Activated naive CD4-positive, alpha-beta T cell treated with anti-CD3 and anti-CD28 coated beads for 36 hours (primary cell): ENCODE measurements at places on chromosomes 3 and 15.

DNA sequence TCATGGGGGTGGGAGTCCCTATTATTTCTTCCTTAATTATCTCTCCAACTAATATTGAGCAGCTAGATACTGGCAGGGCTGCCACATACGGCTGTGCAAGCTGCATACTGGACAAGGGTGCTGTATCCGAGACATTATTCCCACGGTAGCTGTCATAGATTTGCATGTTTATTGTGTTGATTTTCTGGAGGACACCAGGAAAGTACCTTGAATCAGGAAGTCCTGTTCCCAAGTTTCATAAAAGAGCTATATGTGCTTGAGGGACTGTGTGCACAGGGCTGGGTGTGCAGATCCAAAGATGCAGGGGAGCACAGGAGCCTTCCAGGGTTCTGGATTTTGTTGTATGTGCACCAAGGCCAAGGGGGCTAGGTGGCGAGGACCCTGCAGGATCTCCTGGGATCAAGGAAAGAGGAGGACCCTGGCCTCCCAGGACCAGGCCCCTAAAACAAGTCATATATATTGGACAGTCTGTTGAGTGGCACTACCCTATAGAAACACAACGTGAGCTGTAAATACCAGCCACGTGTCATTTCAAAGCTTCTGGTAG lies 119.2 kb upstream of the ALDH1A3 start:
- no peak for DNase-seq

GRCh38 chr15:91413142-91413541 lies 313.1 kb downstream of the SV2B start:
- DNase-seq: no peak

DNA sequence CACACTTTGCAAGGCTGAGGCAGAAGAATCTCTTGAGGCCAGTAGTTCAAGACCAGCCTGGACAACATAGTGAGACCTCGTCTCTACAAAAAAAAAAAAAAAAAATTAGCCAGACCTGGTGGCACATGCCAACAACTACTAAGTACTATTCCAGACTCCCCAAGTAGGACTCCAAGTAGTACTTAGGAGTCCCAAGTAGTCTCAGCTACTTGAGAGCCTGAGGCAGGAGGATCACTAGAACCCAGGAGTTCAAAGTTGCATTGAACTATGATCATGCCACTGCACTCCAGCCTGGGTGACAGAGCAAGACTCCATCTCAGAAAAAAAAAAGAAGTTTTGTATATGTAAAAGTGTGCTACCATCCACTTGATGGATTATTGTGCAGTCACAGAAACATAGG lies 486.6 kb downstream of the SOX2 start:
- no peak for DNase-seq

DNA sequence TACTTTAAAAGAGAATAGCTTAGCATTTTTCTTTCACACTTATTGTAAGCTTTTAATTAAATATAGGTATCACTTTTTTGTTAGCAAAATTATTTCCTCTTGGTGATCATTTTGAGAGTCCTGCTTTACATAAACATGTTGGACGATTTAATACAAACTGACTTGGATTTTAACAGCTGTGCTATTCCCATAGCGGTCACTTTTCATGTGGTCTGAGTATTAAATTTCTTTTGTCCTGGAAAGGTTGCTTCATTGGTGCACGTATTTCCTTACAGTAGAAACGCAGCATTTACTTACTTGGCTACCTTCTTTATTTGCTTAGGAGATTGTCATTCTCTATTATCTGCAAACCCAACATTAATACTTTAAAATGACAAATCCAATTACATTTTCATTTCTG lies 109.4 kb downstream of the ATG7 start:
- no peak for DNase-seq

GRCh38 chr15:62324382-62324781 lies 159.3 kb upstream of the C2CD4B start:
- DNase-seq: no peak

DNA sequence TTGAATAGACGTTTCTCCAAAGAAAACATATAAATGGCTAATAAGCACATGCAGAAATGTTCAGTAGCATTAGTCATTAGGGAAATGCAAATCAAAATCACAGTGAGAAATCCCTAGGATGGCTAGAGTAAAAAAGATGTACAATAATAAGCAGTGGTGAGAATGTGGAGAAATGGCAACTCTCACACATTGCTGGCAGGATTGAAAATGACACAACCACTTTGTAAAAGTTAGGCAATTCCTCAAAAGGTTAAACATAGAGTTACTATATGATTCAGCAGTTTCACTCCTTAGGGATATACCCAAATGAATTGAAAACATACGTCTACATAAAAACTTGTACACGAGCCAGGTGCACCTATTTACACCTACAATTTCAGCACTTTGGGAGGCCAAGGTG lies 108.7 kb downstream of the ITPR1 start:
- DNase-seq: no peak

DNA sequence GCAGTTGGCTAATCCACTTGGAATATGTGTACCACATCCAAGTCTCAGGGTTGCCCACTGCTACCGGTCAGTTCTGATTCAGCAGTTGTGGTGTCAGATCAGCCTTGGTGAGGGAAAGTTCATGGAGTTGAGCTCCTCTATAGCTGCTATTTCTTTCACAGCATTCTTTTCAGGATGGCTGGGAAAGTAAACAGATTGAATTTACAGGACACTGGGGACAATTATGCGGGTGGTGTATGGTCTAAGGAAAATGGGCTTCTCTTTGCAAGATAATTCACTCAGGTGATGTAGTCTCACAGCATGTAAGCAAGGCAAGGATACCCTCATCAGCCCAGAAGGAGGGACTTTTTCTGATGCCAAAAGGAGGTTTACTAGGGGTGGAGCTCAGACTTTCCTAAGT lies 249.9 kb downstream of the DOCK3 start:
- no peak for DNase-seq

- DNase-seq: no peak
Observed at GRCh38 chr3:177835008-177835407, 637.7 kb upstream of the TBL1XR1 start.

DNA sequence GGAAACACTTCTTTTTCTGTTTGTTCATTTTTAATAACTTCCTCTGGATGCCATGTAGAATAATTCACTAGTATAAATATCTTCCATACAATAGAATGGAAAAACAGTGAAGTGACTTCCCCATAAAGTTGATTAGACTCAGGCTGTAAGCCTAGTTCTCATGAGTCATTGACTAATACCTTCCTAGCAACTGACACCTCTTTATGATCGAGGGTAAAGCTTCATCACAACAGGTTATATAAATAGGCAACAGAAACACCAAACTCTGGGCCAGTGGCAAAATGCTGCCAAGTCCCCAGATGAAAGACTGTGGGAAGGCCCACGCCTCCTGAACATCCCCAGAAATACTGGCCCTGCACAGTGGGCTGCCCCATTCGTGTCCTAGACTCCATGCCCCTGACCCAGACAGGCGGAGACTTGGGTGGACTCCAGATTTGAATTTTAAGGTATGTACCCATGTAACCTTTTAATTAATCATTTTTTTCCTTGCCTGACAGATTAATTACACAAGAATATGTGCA lies 71.3 kb upstream of the TBC1D23 start:
- no peak for DNase-seq
